ENCODE measurements at places on chromosomes 2 and 18. TPM values are rescaled to one million over a fixed set of nuclear protein-coding genes. Genes with fewer than 3 reads are reported as not detected.

DNA sequence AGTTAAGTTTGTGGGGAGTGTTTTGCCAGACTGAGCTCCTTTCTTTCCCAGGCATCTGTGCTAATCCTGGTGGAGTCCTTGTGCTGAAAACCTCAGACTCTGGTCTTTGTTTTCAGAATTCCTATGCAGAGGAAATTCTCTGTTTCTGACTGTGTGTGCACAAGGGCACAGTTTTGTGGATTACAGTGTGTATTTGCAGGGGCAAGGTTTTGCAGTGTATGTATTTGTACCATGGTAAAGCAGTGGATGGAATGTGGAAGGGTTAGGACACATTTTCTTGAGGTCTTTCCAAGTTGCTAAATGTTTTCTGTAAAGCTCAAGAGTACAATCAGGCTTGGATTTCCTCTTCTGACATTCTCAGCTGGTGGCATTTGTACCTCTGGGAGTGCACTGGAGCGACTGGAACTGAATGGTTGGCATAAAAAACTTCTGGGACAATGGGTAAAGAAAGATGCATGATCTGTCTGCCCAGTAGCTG lies 139.5 kb upstream of the RND3 start:
- H3K36me3 ChIP-seq, result no peaks in the 10 kb centered on the region
- peaks cover 7% of the 10 kb centered on the region for H3K27me3 ChIP-seq
- DNase-seq, result no peak
- no peak overlapping the region for H3K4me3 ChIP-seq

GRCh38 chr2:590214-591175 lies 86.7 kb downstream of the TMEM18 start:
- H3K27me3 ChIP-seq, result peaks cover 35% of the 10 kb centered on the region
- no peak overlapping the region for H3K27ac ChIP-seq
- peaks cover 3% of the 10 kb centered on the region for H3K4me1 ChIP-seq
- no peak for DNase-seq
- H3K36me3 ChIP-seq, result no peaks in the 10 kb centered on the region

- no peaks in the 10 kb centered on the region for H3K4me1 ChIP-seq
- DNase-seq, result no peak
- no peak overlapping the region for H3K4me3 ChIP-seq
- H3K27me3 ChIP-seq, result no peaks in the 10 kb centered on the region
- no peaks in the 10 kb centered on the region for H3K36me3 ChIP-seq
Observed at GRCh38 chr2:229153267-229153666, 117.8 kb downstream of the PID1 start.

- peaks cover 4% of the 10 kb centered on the region for H3K36me3 ChIP-seq
- no peaks in the 10 kb centered on the region for H3K4me1 ChIP-seq
- no peak for DNase-seq
- no peak overlapping the region for H3K27ac ChIP-seq
- no peaks in the 10 kb centered on the region for H3K27me3 ChIP-seq
Observed at GRCh38 chr2:239171643-239172042, 229.2 kb downstream of the HDAC4 start.

GRCh38 chr2:38433607-38433975 lies 56.5 kb upstream of the ATL2 start:
- no peak for DNase-seq
- no peaks in the 10 kb centered on the region for H3K4me1 ChIP-seq
- H3K4me3 ChIP-seq, result no peak overlapping the region
- peaks cover 2% of the 10 kb centered on the region for H3K36me3 ChIP-seq
- no peak overlapping the region for H3K27ac ChIP-seq

DNA sequence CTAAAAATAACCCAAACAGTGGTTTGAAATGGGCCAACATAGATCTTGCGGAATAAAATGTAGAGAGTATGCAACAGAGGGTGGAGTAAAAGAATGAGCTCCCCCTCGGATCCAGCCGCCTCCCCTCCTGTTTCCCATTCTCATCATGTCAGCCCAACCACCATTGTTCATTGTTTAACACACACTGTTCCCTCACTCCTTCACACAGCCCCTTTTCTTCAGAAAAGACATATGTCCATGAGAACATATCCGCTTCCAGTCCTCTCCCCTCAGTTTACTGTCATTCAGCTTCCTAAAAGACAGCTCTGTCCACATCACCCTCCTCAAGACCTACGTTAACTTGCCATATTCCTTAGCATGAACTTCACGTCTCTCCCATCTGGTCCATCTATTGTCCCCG lies 62.9 kb upstream of the SERTAD2 start:
- no peaks in the 10 kb centered on the region for H3K27me3 ChIP-seq
- no peak overlapping the region for H3K27ac ChIP-seq

DNA sequence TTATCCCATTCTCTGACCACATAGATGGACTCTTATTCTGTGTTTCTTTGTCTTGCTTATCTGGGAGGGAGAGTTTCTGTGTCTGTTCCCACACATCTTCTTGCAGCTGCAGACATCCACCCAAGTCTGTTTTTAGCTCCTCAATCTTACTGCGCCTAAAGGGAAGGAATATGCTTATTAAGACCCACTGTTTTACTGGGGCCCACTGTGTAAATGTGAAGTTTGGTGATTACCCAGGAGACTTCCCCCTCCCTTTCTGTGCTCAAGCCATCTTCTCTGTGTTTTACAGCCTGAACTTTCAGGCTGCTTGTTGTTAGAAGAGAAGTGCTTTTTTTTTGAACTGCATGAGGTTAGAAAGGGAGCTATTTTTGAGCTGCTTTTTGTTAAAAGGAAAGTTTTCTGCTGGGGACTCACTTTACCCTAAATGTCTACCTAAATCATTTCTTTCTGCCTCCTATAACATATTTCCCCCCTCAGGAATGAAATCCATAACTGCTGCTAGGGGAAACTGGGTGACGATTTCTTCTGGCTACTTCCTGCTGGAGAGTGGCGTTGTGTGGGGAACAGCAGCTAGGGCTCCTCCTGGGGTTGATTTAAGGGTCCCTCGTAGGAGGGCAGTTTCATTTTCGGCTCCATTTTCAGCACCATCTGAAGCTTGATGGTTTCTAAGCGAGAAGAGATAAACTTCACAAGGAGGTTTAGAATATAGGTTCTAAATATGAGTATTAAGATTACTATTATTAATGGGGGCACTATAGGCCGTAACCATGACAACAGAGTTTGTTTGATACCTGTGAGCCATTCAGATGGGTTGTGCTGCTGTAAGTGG lies 39.5 kb upstream of the GMCL1 start:
- H3K36me3 ChIP-seq, result peaks cover 4% of the 10 kb centered on the region
- H3K4me1 ChIP-seq, result peaks cover 16% of the 10 kb centered on the region
- H3K27me3 ChIP-seq, result no peaks in the 10 kb centered on the region
- peak overlapping the region; percentile 24 for H3K27ac ChIP-seq
- peak overlapping the region; percentile 59 for H3K4me3 ChIP-seq
- no peak for DNase-seq

DNA sequence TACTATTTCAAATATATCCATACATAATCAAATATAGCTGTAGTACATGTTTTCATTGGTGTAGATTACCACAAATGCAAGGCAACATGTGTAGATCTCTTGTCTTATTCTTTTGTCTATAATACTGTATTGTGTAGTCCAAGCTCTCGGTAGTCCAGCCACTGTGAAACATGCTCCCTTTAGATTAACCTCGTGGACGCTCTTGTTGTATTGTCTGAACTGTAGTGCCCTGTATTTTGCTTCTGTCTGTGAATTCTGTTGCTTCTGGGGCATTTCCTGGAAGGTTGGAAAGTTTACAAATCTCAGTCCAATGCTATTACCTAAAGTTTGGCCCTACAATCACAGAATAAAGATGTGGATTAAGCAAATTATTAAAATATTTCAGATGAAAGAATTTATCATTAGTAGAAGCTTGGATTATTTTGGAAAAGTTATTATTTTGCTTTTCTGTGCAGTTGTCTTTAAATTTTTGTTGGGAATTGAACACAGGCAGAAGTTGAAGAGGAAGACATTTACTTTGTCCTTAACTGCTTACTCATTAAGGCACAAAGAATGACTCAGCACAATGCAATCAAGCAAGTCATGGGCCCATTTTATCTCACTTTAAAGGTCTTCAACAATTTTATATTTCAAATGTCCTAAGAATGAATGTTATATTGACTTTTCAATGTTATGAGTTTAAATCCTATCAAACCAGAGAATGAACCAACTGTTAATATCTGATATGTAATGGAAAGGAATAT lies 103.4 kb upstream of the CAVIN2 start:
- no peaks in the 10 kb centered on the region for H3K4me1 ChIP-seq
- no peak overlapping the region for H3K4me3 ChIP-seq
- no peaks in the 10 kb centered on the region for H3K36me3 ChIP-seq
- DNase-seq, result no peak
- H3K27me3 ChIP-seq, result peaks cover 37% of the 10 kb centered on the region

DNA sequence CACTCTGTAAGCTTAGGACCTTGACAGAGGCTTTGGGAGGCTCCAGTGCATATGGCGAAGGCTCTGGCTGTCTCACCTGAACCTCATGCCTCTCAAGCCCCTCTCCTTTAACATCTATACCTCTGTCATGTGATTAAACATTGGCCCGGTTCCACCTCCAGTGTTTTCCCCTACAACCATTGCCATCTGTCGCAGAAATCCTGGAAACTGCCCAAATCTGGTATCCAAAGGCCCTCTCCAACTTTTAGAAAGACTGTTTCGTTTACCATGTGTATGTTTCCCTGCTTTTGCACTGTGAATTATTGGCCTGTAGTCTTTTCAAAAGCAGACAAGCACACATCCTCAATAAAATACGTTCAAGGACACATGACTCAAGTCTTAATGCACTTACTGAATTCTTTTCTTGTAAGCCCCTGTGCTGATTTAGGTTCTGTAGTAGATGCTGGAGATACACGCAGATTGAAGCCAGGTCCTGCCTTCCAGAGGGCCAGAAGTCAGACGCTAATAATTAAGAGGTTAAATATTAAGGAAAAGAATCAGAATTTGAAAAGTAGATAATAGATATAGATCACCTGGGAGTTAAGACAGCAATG lies 386.4 kb upstream of the SLC14A2 start:
- no peaks in the 10 kb centered on the region for H3K36me3 ChIP-seq
- no peaks in the 10 kb centered on the region for H3K4me1 ChIP-seq
- no peaks in the 10 kb centered on the region for H3K27me3 ChIP-seq
- H3K27ac ChIP-seq, result no peak overlapping the region
- H3K4me3 ChIP-seq, result no peak overlapping the region
- no peak for DNase-seq

DNA sequence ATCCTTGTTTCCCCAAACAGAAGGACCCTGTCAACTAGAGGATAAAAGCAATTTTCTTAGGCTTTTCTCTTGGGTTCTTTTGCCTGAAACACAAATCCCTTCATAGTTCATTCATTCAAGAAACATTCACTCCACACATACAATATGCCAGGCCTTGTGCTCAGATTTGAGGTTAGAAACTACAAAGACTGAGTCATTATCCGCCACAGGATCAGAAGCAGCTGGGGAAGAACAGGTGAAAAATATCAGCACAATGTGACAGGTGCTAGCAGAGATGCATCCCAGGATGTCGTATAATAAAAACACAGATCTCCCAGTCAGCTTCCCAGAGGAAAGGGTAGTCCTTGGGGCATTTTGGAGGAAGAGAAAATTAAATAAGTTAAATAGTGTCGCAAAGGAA lies 172.4 kb downstream of the LRATD1 start:
- H3K27ac ChIP-seq, result no peak overlapping the region
- H3K4me1 ChIP-seq, result no peaks in the 10 kb centered on the region
- H3K36me3 ChIP-seq, result no peaks in the 10 kb centered on the region
- no peaks in the 10 kb centered on the region for H3K27me3 ChIP-seq

DNA sequence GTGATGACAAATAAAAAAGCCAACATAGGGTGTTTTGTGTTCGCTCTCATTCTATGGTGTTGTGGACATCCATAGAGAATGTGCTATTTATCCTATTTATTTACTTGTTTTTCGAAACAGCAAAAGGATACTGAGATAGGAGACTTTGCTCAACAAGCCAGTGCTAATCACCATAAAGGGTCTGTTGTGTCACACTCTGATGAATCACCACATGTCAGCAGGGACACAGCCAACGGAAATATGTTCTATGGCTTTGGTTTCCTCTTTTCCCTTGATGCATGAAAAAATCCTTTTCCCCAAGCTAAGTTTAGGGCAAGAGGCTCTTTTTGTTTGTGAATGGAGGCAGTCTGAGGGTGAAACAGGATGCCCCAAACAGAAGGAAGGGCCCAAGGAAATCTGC lies 154.3 kb downstream of the RNF152 start:
- no peak for DNase-seq
- peaks cover 2% of the 10 kb centered on the region for H3K4me1 ChIP-seq
- H3K27me3 ChIP-seq, result peaks cover 20% of the 10 kb centered on the region
- H3K27ac ChIP-seq, result no peak overlapping the region
- no peak overlapping the region for H3K4me3 ChIP-seq
- H3K36me3 ChIP-seq, result no peaks in the 10 kb centered on the region

- H3K36me3 ChIP-seq, result no peaks in the 10 kb centered on the region
- no peak for DNase-seq
- H3K27ac ChIP-seq, result no peak overlapping the region
- no peak overlapping the region for H3K4me3 ChIP-seq
- H3K4me1 ChIP-seq, result no peaks in the 10 kb centered on the region
Observed at GRCh38 chr18:22228976-22229375, 59.6 kb downstream of the GATA6 start.

DNA sequence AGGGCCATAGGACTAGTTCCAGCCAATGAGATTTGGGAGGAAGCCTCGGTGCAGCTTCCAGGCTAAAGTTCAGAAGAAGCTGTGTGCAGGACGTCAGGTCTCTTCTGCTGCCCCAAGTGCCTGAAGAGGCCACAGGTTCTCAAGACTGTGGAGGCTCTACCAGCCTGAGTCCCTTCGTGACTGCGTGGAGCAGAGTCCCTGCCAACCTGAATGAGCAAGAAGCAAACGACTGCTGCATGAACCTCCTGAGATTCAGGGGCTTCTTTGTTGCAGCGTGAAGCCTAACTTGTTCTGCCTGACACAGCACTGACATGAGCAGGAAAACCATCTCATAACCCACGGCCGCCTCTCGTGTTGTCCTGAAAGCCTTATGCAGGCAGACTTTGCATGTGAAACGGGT lies 39.7 kb downstream of the TWIST2 start:
- no peak overlapping the region for H3K27ac ChIP-seq
- H3K4me3 ChIP-seq, result no peak overlapping the region
- H3K4me1 ChIP-seq, result no peaks in the 10 kb centered on the region
- peaks cover 2% of the 10 kb centered on the region for H3K36me3 ChIP-seq
- no peak for DNase-seq

DNA sequence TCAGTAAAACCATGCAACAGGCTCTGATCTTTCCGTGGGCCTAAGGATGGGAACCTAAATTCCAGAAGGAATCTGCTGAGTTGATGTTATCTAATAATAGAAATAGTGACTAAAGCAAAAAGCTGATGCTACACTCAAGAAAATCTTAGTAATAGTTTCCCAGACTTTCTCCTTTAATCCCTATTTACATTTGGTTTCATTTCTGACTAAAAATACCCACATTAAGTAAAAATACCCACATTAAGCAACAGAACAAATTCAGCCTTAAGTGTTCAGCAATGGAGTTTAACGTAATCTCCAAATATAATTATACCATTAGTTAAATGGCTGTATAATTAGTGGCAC lies 50.3 kb downstream of the CCBE1 start:
- H3K36me3 ChIP-seq, result no peaks in the 10 kb centered on the region
- DNase-seq, result no peak
- H3K4me1 ChIP-seq, result no peaks in the 10 kb centered on the region
- no peak overlapping the region for H3K4me3 ChIP-seq
- peaks cover 10% of the 10 kb centered on the region for H3K27me3 ChIP-seq
- no peak overlapping the region for H3K27ac ChIP-seq

ANKRD36C gene
- 78.1 TPM for total RNA-seq

GKN1 gene
- total RNA-seq, result not detected

DNER gene
- not detected for total RNA-seq

SMYD1 gene
- not detected for total RNA-seq

AGXT gene
- not detected for total RNA-seq

ASTL gene
- total RNA-seq, result 4.2 TPM

Data from T-helper 17 cell (primary cell).